Mesothelial cell of epicardium (in vitro differentiated cells): ENCODE measurements at places on chromosomes 2 and 18. TPM values are rescaled to one million over a fixed set of nuclear protein-coding genes. Genes with fewer than 3 reads are reported as not detected.

SKA1 gene
- 5.0 to 5.9 TPM (median 5.5 TPM) in 3 replicates for total RNA-seq

SLC8A1 gene
- total RNA-seq: 27.2 to 30.7 TPM (median 29.6 TPM) in 3 replicates

TAF4B gene
- 3.7 to 4.2 TPM (median 3.8 TPM) in 3 replicates for total RNA-seq

POMC gene
- total RNA-seq: 0.29 TPM in 1 of 3 replicates, not detected in the others

IL1B gene
- total RNA-seq: 1.3 to 1.7 TPM (median 1.4 TPM) in 3 replicates

C1QL2 gene
- not detected in 3 replicates for total RNA-seq

YES1 gene
- total RNA-seq: 46.5 to 53.1 TPM (median 47.5 TPM) in 3 replicates

FAM228A gene
- 1.1 to 1.4 TPM (median 1.4 TPM) in 3 replicates for total RNA-seq

STPG4 gene
- total RNA-seq: 0.27 to 0.52 TPM in 2 of 3 replicates, not detected in the other

PSMA8 gene
- 0.22 TPM in 1 of 3 replicates, not detected in the others for total RNA-seq

XDH gene
- 3.8 to 3.9 TPM (median 3.9 TPM) in 3 replicates for total RNA-seq

TUBA3E gene
- total RNA-seq: not detected in 3 replicates

TMEM18 gene
- total RNA-seq: 35.9 to 37.1 TPM (median 36.4 TPM) in 3 replicates

TMEM127 gene
- 30.1 to 36.2 TPM (median 32.5 TPM) in 3 replicates for total RNA-seq

FLACC1 gene
- total RNA-seq: 0.78 to 1.2 TPM (median 1.1 TPM) in 3 replicates

BMP10 gene
- 0.13 TPM in 1 of 3 replicates, not detected in the others for total RNA-seq

CREG2 gene
- total RNA-seq: 0.20 to 0.88 TPM (median 0.42 TPM) in 3 replicates

PLEKHH2 gene
- total RNA-seq: 11.3 to 12.0 TPM (median 11.8 TPM) in 3 replicates

RIT2 gene
- total RNA-seq: 0.57 TPM in 1 of 3 replicates, not detected in the others

CCDC178 gene
- 3.0 to 3.9 TPM (median 3.1 TPM) in 3 replicates for total RNA-seq

KHK gene
- 3.3 to 4.1 TPM (median 3.6 TPM) in 3 replicates for total RNA-seq

LCT gene
- total RNA-seq: 0.05 TPM in 1 of 3 replicates, not detected in the others

UGT1A10 gene
- total RNA-seq: not detected in 3 replicates

ARL6IP6 gene
- 22.3 to 29.4 TPM (median 25.9 TPM) in 3 replicates for total RNA-seq

LAPTM4A gene
- 211 to 217 TPM (median 216 TPM) in 3 replicates for total RNA-seq

RMDN2 gene
- 9.0 to 12.9 TPM (median 9.3 TPM) in 3 replicates for total RNA-seq

GLI2 gene
- total RNA-seq: 65.3 to 67.0 TPM (median 65.6 TPM) in 3 replicates

ANKRD53 gene
- total RNA-seq: 3.6 to 4.9 TPM (median 4.0 TPM) in 3 replicates

GPAT2 gene
- total RNA-seq: not detected in 3 replicates

GALNT14 gene
- 1.7 to 2.8 TPM (median 2.2 TPM) in 3 replicates for total RNA-seq

GPBAR1 gene
- total RNA-seq: 0.55 to 0.93 TPM (median 0.78 TPM) in 3 replicates

SCN9A gene
- total RNA-seq: 1.5 to 2.5 TPM (median 1.7 TPM) in 3 replicates

DYNAP gene
- not detected in 3 replicates for total RNA-seq

NEU2 gene
- total RNA-seq: not detected in 3 replicates

SLC9A4 gene
- 0.07 to 0.11 TPM (median 0.11 TPM) in 3 replicates for total RNA-seq
